Stimulated activated CD4-positive, alpha-beta T cell treated with anti-CD3 and anti-CD28 coated beads, Interleukin-15, amount 100 ng/mL, for 48 hours (primary cell): ENCODE measurements at places on chromosomes 6 and 20.

DNA sequence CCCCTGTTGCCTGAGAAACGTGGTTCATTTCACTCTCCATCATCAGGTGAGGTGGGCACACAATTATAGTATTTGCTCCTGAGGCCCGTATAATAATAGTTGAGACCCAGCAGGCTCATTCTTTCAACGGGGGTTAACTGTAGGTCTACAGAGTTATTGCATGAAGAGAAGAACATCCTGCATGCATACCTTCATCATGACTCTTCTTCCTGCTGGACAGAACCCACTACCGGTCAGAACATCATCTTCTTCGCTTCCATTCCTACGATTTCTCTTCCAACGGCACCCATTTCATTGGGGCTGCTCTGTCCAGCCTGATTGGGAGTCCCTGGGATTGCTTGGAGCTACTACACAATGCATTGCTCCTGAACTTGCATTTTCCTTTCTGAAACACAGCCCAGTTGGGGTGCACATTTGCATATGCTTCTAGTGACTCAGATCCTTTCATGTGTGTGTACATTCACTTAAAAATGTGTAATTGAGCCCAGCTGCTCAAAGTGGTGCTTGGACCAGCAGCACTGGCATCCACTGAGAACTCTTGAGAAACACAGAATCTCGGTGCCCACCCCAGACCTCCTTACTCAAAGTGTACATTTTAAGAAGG, 57.4 kb downstream of the SLC24A3 start:
- no peak for DNase-seq

DNA sequence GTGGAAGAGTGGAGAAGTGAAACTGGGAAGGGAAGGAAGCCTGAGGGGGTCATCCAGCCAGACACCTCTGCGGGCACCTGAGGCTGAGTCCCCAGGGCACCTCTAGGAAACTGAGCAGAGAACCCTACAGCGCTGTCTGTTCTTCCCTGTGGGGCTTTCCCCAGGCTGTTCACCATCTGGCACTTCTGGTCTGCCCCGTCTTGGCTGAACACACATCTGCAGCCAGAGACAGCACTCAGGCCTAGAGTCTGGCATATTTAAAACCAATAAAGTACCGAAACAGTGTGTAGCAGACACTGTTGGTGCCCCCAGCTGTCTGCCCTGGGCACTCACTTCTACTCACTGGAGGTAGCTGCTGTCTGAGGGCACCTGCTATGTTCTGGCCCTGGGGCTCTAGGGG, 9.4 kb upstream of the ARFGEF2 start:
- DNase-seq = no peak

GRCh38 chr20:16575390-16576140, 2.3 kb upstream of the KIF16B start:
- DNase-seq = no peak

DNA sequence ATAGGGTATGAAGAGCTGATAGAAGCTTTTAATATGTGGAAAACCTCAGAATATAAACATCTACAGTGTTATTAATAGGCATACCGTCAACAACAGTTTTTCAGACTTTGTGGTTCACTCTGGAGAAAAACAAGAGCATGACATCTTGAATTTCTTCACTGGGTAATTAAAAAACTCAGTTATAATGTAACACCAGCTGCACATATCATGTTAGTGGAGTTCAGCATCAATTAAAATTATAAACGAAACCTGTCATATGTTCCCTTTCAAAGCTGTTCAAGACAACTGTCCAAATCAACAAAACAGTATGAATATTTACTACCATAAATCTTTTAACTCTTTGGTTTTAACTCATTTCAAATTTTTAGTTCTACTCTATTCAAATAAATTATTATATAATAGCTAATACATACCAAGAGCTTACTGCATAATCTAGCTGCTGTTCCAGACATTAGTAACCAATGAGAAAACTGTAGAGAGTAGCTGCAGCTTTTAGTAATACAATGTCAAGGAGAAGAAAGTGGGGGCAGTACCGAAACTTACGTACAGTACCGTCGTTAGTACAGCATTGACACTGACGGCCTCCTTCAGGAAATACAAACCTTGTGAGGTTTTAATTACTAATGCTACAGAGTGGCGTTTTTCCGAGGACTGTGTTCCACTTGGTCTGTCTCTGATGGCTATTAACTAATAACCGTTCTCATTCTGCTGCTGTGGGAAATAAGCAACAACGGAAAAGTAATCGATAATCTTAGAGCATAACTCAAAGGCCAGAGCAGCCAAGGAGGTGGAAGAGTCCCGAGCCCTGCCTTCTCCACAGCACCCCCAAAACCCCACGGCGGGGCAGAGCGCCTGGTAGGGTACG, 532 bp upstream of the PM20D2 start:
- peak; percentile 13 for DNase-seq

GRCh38 chr20:49185071-49185761, 2.9 kb downstream of the STAU1 start:
- DNase-seq = no peak

DNA sequence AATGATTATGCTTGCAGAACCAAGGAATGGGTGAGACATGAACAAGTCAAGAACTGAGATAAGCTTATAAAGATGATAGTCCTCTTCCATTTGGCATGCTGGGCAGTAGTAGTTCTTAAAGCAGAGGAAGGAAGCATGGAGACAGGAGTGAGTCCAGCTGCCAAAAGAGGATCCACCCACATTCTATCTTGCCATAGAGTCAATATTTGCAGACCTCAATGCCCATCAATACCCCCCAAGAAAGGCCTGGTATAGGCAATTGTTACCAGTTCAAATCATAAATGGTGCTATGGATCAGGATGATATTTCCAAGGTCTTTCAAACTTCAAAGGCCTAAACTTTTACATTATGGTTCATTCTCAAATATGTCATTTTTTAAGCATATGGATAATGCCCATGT, 4.8 kb downstream of the ARHGAP18 start:
- no peak for DNase-seq

GRCh38 chr6:144278659-144279314, 6.3 kb upstream of the UTRN start:
- DNase-seq = no peak

- DNase-seq = no peak
These were observed 7.2 kb upstream of the MDGA1 start for GRCh38 chr6:37704923-37705238.

GRCh38 chr6:56759521-56759920, 116.8 kb upstream of the DST start:
- DNase-seq = no peak
